ENCODE measurements at places on chromosomes 4 and X. TPM values are rescaled to one million over a fixed set of nuclear protein-coding genes. Genes with fewer than 3 reads are reported as not detected.

DNA sequence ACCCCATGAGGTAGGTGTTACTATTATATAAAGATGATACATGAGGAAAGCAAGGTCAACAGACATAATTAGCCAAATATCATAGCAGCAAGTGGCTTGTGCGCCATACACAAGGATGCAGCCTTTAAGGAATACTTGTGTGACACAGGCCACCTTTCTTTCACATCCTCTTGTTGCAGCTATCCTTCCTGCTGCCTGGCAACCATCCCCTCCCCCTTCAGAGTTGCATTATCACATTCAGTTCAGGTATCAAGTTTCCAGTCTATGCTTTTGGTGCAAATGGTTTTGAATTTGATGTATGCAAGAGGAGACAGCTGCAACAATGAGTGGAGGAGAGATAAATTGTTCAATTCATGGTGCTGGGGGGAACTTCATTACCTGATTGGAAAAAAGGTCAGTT lies 6.4 kb downstream of the ZCCHC18 start:
- no peak for DNase-seq

- DNase-seq: no peak
Measured at GRCh38 chr4:90474484-90474883, 347.3 kb downstream of the CCSER1 start.

DNA sequence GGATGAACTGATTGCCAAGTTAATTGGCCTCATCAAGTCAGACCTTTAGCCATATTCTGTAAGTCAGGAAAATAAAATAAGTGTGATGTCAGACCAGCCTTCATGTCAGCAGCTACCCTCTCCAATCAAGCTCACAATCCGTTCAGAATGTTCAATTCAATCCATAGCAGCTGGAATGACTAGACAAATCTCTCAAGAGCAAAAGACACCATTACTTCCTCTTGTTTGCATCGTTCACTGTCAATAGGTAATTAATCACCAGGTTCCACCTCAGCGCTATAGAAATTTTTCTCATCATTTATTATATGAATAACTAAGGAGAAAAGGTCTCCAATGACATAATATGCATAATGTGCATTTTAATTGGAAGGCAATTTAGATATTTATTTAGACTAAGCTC lies 321.0 kb upstream of the GRIA3 start:
- no peak for DNase-seq

DNA sequence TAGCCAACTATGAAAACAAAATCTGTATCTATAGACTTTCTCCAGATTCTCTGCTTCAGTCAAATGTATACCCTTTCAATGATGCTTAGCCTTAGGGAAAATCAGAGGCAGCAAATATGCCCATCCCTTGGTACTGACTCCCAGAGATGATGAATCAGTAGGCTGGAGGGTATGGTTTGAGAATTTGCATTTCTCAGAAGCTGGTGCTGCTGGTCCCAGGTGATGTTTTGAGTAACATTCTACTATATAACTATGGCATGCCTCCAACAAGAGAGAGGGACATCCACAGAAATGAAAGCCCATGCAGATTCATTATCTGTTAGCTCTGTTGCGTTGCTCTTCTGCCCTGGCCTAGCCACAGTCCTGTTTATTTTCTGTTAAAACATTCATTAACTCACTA lies 13.6 kb downstream of the TNIP3 start:
- no peak for DNase-seq

Gene RAB9B
- 25.1 TPM for total RNA-seq

Gene MAML3
- total RNA-seq: 2.1 TPM

Gene XAGE2
- total RNA-seq: not detected

Gene CYP2U1
- total RNA-seq: 8.1 TPM

Gene OPRPN
- total RNA-seq: not detected

Data from left ventricle myocardium superior (tissue), 1 donor.